ENCODE measurements at places on chromosomes 12 and 14.

GRCh38 chr14:44099743-44100488 lies 407.2 kb downstream of the FSCB start:
- no peak for DNase-seq

DNA sequence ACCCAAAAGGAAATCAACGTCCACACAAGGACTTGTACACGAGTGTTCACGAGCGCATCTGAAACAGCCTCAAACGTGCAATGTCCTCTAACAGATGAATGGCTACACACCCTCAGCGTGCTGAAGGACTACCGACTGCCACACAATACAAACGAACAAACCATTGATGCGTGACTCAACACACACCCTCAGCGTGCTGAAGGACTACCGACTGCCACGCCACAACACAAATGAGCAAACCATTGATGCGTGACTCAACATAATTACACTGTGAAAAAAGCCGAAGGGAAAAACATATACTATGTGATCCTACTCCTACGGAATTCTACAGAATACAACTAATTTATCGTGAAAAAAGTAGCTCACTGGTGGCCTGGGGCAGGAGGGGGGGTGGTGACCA lies 25.1 kb upstream of the BTBD6 start:
- DNase-seq, result no peak

- no peak for DNase-seq
These were observed 213.4 kb downstream of the PHETA1 start for GRCh38 chr12:111155521-111155920.

DNA sequence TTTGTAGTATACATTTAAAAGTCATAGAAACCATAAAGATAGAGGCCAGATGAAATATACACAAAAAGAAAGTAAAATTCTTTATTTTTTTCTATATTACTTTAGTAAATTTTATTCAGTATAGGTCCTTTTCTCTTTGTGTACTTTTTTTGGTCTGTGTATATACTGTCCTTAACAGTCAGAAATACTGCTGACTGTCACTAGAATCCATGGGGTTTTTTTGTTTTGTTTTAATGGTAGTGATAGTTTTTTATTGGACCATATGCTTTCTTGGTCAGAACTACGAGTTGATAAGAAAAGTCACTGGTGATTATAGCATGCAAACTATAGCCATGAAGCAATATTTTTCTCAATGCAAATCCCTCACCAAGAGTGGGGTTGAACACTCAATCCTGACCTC lies 165.4 kb downstream of the FOXA1 start:
- DNase-seq, result no peak

DNA sequence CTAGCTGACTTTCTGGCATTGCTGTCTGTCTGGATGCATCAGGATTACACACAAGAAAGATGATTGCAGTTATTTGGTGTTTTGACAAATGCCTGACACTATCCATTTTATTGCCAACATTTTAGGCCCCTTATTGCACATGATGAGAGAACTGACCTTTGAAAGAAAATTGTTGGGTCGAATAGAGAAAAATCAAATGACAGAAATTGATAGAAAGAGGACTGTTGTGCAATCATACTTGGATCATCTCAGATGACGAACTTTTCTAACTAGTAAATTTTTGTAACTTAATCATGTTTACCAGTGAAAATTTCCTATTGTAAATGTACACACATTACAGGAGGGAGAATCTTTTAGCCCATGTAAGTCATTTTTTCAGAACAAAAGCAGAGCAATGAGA lies 251.5 kb upstream of the USP15 start:
- DNase-seq, result no peak

GRCh38 chr14:101363880-101364391 lies 197.4 kb upstream of the DIO3 start:
- no peak for DNase-seq

- no peak for DNase-seq
These were observed 22.1 kb upstream of the NAP1L1 start for GRCh38 chr12:76106631-76107030.

GRCh38 chr14:103334644-103335622 lies 896 bp downstream of the EIF5 start:
- DNase-seq, result peak; percentile 55

DNA sequence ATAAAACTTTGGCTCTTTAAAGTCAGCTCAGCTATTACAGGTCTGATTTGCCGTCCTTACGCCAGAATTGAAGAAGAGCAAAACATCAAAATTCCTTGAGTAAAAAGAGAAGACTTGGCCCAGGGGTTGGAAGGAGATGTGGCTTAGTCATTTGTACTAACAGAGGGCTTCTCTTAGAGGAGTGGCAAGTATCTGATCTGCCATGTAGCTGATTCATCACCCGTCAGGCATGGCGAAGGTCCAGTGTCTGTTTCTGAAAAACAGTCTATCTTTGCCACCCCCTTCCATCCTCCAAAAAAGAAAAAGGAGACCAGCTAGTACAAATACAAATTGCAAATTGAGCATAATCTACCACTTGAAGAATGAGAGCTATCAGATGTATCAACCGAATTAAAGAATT lies 91.9 kb downstream of the RAD52 start:
- DNase-seq, result peak; percentile 76

GRCh38 chr12:46534327-46534840 lies 161.8 kb upstream of the SLC38A2 start:
- DNase-seq, result no peak

DNA sequence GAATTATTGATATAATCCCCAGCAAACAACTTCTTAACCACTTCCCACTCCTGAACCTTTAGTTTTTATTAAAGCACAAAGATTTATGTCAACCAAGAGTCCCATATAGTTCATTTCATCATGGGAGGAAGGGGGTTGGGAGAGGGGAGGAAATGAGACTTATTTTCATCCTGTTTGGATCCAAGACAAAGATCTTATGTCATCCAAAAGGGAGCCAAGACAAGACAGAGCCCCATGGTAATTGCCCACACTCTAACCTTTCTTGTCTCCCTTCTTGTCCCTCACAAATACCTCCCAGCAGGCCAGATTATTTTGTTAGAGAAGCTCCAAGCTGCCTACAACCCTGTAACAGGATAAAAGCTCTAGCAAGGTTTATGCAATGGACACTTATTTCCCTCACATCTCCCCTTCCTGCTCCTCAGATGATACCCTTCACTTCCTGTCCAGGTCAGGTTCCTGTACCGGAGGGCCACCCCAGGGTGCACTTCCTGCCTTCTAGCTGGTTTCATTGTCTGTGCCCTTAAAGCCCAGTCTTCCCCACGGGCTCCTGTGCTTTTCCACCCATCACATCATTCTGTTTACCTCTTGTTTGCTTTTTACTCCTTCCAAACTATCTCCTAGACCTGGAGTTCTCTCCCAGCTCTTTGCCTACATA lies 123.7 kb upstream of the MDM1 start:
- DNase-seq, result no peak

- DNase-seq, result no peak
These were observed 71.6 kb downstream of the OTOGL start for GRCh38 chr12:80170915-80171314.

GRCh38 chr12:120588948-120589930 lies 8.0 kb upstream of the POP5 start:
- no peak for DNase-seq

DNA sequence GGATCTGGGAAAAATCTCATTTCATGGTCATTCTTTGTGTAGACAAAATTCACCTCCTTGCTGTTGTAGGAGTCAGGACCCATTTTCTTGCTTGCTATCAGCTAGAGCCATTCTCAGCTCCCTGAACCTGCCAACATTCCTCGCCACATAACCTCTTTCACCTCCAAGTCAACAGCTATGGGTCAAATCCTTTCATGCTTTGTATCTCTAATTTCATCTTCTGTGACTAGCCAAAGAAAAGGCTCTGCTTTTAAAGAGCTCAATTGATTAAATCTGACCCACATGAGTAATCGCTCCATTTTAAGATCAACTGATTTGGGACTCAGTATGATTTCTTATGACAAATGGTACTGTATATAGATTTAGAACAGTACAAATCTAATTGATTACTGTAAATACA lies 89.2 kb upstream of the FOXG1 start:
- no peak for DNase-seq
